Dermis microvascular lymphatic vessel endothelial cell (primary cell): ENCODE measurements at places on chromosomes 2 and 18. TPM values are rescaled to one million over a fixed set of nuclear protein-coding genes. Genes with fewer than 3 reads are reported as not detected.

DNA sequence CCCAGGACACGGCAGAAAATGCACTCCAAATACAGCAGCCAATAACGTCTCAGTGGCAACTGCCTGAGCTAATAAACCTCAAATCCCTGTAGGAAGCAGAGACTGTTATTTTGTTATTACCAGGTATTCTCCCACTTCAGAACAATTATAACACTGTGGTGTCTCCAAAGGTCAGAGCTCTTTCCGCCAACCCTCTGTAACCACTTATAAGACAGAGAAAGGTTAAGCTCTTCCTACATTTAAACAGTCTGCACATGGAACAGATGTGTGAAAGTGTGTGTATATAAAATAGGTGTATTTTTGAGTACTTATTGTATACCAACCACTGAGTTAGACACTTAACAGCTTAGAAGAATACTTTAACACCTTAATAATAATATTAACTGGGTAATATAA lies 64.1 kb downstream of the FBXO15 start:
- DNase-seq, result no peak

DNA sequence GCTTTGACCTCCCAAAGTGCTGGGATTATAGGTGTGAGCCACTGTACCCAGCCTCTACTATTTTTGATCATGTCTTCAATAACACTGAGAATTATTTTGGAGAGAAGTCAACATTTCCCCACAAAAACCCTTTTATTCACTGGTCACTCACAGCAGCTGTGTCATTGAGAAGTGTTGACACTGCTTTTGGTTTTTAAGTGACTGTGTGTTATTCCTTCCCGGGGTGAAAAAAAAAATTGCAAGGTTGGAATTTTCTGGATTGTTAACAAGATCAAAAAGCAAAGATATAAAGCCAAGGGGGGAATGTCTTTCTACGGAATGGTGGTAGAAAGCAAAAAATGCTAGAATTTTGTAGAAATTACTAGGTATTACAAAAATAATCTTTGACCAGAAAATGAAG lies 61.5 kb downstream of the TANC1 start:
- DNase-seq, result no peak

GRCh38 chr2:56685205-56685604 lies 501.4 kb downstream of the CCDC85A start:
- no peak for DNase-seq

DNA sequence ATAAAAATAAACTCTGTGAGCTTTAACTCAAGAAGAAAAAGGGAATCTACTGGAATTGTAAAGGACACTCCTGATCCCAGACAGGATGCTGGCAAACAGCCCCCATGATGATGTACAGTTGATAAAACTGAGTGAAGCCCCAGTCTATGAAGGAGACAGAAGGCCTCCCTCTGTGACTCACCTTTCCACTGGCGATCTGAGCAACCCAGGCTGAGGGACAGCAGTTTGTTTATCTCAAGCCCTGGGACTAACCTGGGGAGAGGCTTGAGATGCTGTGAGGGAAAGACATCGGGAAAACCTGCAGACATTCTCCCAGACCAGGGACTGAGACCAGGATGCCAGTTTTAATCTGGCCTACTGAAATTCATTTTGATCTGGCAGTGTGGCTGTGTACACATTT lies 104.5 kb upstream of the CDH2 start:
- DNase-seq, result no peak

DNA sequence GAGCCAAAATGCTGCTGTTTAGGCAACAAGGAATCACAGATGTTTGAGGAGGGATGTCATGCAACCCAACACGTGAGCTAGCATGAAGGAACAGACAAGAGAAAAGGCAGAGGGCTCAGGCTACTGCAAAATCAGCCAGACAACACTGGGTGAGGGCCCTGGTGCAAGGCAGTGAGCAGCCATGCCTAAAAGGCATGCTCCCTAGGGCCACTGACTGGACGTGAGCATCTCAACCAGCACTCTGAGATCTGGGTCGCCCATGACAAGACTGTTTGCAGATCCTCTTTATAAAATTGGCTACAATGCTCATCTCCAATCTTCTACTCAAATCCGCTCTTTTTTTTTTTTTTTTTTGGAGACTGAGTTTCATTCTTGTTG lies 49.1 kb downstream of the KIAA2012 start:
- no peak for DNase-seq

GRCh38 chr2:29954316-29954715 lies 32.9 kb upstream of the ALK start:
- no peak for DNase-seq

The ZRANB3 gene
- 4.2 and 6.0 TPM in 2 replicates for total RNA-seq

The ALK gene
- not detected in 2 replicates for total RNA-seq

The MCM6 gene
- 17.4 and 18.0 TPM in 2 replicates for total RNA-seq

The DNER gene
- total RNA-seq, result under 0.01 and 0.13 TPM in 2 replicates

The TWIST2 gene
- 0.38 TPM in 1 of 2 replicates, not detected in the other for total RNA-seq

The ABCG5 gene
- total RNA-seq, result not detected in 2 replicates

The DPP10 gene
- total RNA-seq, result not detected in 2 replicates

The EIF5B gene
- total RNA-seq, result 16.7 and 22.6 TPM in 2 replicates
